NCI-H82 (cell line): ENCODE measurements at places on chromosomes 7 and 10.
A peak's percentile ranks its signal among the peaks of the same experiment; 100 is the strongest.

- peak; percentile 25 for DNase-seq
Observed at GRCh38 chr10:67086327-67087134, 160.7 kb downstream of the LRRTM3 start.

DNA sequence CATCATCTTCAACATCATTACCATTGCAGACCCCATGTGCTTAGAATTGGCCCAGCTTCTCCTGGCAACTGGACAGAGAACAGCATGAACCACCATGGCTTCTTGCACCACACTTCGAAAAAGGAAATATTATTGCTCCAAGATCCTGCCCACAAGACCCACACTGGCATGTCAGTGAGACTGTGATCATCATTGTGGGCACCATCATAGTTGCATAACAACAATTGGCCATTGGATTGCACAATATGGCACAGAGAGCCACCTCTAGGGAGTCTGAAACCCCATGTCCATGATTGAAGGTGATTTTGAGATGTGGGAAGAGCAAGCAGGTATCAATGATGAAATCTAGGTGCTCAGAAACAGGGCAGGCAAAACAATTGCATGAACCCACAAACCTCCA lies 918.9 kb downstream of the GRID1 start:
- DNase-seq: no peak

DNA sequence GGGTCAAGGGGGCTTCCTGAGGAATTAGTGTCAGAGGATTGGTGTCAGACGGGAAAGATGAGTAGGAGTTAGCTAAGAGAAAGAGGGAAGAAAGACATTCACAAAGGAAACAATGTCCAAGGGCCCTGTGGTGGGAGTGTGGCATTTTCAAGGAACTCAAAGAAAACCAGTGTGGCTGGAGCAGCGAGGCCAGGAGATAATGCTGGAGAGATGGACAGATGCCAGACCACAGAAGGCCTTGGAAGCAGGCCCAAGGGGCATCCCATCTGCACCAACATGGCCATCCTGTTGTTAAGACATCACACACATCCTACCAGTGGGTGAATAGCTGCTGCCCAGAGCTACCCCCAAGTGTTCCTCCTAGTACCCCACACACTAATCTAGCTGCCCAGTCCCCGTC lies 36.1 kb upstream of the CUL1 start:
- no peak for DNase-seq

- DNase-seq: no peak
Observed at GRCh38 chr10:74835963-74836362, 9.6 kb downstream of the KAT6B start.

DNA sequence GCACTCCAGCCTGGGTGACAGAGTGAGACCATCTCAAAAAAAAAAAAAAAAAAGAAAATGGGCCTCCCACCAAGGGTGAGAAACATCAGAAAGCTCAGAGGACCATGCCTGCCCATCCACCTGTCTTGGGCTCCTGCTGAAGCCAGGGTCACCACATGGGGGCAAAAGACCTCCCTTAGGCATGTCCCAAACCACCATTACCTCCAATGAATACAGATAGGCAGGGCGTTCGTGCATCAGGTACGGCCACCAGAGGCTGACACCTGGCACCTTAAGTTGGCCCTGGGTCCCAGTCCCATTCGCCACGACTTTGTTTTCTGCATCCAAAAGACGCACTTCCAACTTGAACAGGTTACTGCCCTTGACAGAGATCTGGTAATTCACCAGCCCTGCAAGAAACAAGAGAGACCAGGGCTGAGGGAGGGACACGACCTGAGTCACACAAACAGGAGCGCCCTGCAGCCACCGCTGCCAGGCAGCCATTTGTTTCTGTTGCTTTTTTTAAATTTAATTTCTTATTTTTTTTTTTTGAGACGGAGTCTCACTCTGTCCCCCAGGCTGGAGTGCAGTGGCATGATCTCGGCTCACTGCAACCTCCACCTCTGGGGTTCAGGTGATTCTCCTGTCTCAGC lies 6.1 kb downstream of the GUSB start:
- DNase-seq: no peak

DNA sequence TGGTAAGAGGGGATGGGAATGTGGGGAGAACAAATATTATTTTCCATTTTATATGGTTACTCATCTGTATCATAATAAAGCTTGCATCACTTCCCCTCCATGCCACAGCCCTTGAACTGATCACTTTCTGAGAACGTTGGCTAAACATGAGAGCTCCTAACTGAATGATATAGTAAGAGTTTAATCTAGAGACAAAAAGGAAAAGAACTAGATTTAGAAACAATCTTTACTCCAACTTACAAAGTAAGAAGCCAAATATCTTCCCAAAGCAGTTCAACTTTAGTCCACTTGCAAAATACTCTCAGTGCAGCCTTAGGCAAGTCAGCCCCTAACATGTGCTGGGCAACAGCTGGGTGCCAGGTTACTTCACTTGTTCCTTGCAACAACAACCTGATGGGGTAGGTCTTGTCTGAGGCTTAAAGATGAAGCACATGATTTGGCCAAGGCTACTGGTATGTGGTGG lies 20.3 kb downstream of the SMURF1 start:
- no peak for DNase-seq

- no peak for DNase-seq
Observed at GRCh38 chr7:158247758-158248487, 339.7 kb downstream of the PTPRN2 start.

DNA sequence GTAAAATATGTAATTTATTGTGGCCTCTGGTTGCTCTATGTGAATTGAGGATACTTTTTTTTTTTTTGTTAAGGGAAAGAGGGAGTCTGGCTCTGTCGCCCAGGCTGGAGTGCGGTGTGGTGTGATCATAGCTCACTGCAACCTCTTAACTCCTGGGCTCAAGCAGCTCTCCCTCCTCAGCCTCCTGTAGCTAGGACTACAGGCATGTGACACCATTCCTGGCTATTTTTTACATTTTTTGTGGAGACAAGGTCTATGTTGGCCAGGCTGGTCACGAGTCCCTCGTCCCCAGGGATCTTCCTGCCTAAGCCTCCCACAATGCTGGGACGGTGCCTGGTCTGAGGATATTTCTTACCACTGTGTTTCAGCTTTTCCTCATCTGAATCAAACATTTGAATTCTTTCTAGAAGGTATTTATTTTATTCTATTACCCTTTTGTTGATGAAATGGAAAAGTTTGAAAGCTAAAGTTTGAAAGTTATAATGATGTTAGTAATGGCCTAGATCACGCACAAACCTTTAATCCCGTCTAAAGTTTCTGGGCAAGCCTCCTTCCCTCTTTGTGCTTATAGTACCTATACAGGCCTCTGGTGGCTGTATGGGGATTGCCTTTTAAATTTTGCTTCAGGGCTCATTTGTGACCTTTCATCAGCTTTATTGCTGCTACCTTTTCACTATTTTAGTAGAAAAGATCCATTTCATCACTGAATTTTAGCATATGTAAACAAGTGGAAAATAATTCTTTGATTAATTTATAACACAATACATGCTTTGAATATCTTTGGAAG lies 2.0 kb downstream of the IFRD1 start:
- peak; percentile 66 for DNase-seq

- DNase-seq: no peak
Observed at GRCh38 chr10:49050906-49051305, 64.4 kb downstream of the VSTM4 start.

DNA sequence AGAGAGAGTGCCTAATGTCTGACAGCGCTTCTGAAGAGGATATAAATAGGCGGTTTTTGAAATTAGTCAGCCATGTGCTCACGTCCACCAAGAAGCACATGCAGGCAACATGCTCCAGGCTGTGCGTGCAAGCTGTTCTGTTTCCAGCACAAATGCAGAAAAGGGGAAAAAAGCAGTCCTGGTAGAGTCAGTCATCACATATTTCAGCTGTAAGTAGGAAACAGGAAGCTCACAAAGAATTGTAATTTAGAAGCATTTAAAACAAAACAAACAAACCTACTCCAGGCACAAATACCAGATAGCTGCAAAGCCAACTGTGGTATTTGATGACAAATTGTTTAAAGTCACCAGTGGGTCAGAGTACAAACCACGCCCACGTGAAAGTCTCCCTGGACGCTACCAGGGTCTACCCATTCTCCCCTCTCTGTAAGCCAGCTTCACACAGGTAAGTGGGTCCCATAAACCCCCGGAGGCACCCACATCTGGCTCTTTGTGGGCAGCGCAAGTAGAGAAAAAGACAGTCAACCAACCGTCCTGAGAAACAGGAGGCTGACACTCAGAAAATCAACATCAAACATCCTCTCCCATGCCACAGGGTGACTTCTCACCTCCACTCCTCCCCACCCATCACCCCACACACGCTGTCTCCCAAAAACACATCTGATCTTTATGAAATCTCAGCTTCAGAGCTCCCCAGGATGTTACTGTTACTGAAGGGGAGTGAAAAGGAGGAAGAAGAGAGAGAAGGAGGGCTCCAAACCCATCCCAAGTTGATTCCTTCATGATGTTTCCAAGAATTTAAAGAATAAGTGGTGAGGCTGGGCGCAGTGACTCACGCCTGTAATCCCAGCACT lies 186.4 kb downstream of the FAM107B start:
- DNase-seq: no peak

DNA sequence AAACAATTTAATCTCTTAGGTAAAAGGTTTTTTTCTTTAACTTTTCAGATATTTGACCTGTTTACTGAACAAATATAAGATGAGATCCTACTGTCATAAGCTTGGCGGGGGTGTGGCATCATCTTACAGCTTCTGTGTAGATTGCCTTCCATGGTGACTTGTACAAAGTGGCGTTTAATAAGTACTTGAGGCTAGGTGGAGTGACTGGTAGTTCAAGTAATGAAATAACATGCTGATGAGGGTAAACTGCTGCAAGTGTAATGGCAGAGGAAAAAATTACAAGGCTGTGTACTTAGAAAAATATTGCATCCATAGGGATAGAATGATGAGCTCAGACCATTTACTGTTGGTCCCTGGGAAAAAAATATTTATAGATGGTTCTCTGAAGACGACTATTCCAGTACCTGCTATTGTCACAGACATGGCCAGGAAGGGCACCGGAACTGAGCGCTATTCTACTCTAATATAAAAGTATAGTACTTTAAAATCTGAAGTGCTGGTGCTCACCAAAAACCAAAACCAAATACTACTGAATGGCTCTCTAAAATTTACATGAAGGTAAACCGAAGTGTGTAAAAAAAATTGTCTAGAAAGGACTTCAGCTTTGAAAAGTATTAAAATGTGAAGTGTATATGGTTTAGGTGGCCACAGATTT lies 42.4 kb downstream of the DNAH11 start:
- no peak for DNase-seq

- no peak for DNase-seq
Observed at GRCh38 chr7:103123529-103123928, 25.4 kb downstream of the NAPEPLD start.

- DNase-seq: peak; percentile 95
Observed at GRCh38 chr10:31031558-31032257, at the start of gene ZNF438. ZNF438 (minus strand) TSS chr10:31031865; CDS start chr10:30877034, 154,831 bp downstream.

DNA sequence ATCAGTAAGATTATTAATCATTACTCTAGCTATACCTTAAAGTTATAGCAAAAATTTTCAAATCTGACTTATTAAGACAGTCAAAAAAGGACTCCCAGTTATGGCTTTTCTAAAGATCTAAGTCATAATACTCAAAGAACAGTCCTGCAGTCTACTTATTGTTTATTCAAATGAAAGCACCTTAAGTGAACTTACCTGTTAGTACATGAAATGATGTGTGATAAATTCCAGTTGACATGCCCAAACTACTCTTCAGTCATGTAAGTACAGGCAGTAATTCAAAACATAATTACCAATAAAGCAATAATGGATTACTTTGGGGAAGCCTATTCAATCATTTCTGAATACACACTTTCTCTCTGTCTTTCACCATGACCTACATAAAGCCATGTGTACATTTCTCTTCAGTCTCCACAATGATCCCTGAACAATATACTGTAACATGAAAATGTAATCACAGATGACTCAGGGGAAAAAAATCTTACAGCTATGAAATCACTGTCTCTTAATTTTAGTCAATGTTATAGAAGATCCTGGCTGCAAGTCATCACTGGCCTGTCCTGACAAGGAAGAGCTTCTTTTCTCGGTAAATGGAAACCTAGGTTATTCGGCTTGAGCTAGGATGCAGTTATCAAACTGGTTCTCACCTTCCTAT lies 420.7 kb upstream of the LRRTM3 start:
- DNase-seq: no peak
